T-helper 17 cell (primary cell): ENCODE measurements at places on chromosomes 7 and 10.
A peak's percentile ranks its signal among the peaks of the same experiment; 100 is the strongest.

- H3K4me3 ChIP-seq = no peak overlapping the region
- H3K4me1 ChIP-seq = no peaks in the 10 kb centered on the region
- peaks cover 5% of the 10 kb centered on the region for H3K36me3 ChIP-seq
Observed at GRCh38 chr7:156979711-156980110, 30.2 kb downstream of the NOM1 start.

- no peak overlapping the region for H3K4me3 ChIP-seq
- no peak for DNase-seq
- H3K27ac ChIP-seq = no peak overlapping the region
- no peaks in the 10 kb centered on the region for H3K36me3 ChIP-seq
- H3K27me3 ChIP-seq = no peaks in the 10 kb centered on the region
Observed at GRCh38 chr7:40393660-40394059, 258.9 kb downstream of the SUGCT start.

GRCh38 chr10:76255241-76255640 lies 823.8 kb downstream of the LRMDA start:
- no peaks in the 10 kb centered on the region for H3K4me1 ChIP-seq
- no peaks in the 10 kb centered on the region for H3K36me3 ChIP-seq
- H3K27me3 ChIP-seq = no peaks in the 10 kb centered on the region
- H3K4me3 ChIP-seq = no peak overlapping the region
- no peak overlapping the region for H3K27ac ChIP-seq
- no peak for DNase-seq

DNA sequence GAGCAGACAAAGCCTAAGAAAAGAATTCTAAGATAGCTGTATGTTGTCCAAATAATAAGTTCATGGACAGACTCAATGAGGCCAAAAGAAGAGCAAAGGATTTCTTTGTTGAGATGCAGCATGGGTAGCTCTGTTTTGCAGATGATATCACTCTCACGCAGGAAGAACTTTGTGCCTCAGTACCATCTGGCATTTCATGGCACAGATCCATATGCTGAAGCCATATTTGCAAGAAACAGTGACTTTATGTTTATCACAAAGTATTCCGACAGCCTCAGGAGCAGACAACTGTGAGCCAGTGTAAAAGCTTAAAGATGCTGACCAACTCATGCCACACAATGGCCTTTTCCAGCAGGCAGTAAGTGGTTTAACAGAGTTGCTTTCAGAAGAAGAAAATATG lies 45.5 kb upstream of the RNF148 start:
- H3K27me3 ChIP-seq = no peaks in the 10 kb centered on the region
- DNase-seq = no peak
- H3K4me3 ChIP-seq = no peak overlapping the region
- H3K4me1 ChIP-seq = no peaks in the 10 kb centered on the region
- H3K36me3 ChIP-seq = no peaks in the 10 kb centered on the region

DNA sequence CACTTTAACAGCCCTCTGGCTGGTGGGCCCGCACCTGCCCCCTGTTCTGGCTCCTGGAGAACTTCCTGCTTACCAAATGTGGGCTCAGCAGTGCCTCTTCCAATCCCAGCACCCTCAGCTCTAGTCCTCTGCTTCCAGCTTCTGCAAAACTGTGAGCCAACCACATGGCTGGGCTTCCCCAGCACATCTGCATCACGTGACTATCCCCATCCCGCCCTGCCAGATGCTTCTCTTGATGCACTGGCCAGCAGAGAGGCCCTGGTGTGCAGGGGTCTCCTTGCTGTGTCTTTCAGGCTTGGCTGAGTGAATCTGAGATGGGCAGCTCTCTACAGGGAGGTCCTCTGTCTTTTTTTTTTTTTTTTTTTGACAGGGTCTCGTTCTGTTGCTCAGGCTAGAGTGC lies 43.8 kb upstream of the DMBT1 start:
- peak overlapping the region; percentile 76 for H3K27ac ChIP-seq
- H3K4me1 ChIP-seq = peaks cover 33% of the 10 kb centered on the region
- no peak for DNase-seq
- no peaks in the 10 kb centered on the region for H3K36me3 ChIP-seq

GRCh38 chr10:118835682-118836326 lies 81.0 kb upstream of the CACUL1 start:
- DNase-seq = no peak
- peaks cover 2% of the 10 kb centered on the region for H3K36me3 ChIP-seq
- H3K4me3 ChIP-seq = no peak overlapping the region
- H3K27me3 ChIP-seq = no peaks in the 10 kb centered on the region
- H3K4me1 ChIP-seq = peaks cover 6% of the 10 kb centered on the region

GRCh38 chr10:88154596-88155250 lies 291.3 kb downstream of the PTEN start:
- H3K4me1 ChIP-seq = peaks cover 6% of the 10 kb centered on the region
- H3K27ac ChIP-seq = no peak overlapping the region
- H3K36me3 ChIP-seq = peaks cover 3% of the 10 kb centered on the region
- DNase-seq = no peak
- no peak overlapping the region for H3K4me3 ChIP-seq

DNA sequence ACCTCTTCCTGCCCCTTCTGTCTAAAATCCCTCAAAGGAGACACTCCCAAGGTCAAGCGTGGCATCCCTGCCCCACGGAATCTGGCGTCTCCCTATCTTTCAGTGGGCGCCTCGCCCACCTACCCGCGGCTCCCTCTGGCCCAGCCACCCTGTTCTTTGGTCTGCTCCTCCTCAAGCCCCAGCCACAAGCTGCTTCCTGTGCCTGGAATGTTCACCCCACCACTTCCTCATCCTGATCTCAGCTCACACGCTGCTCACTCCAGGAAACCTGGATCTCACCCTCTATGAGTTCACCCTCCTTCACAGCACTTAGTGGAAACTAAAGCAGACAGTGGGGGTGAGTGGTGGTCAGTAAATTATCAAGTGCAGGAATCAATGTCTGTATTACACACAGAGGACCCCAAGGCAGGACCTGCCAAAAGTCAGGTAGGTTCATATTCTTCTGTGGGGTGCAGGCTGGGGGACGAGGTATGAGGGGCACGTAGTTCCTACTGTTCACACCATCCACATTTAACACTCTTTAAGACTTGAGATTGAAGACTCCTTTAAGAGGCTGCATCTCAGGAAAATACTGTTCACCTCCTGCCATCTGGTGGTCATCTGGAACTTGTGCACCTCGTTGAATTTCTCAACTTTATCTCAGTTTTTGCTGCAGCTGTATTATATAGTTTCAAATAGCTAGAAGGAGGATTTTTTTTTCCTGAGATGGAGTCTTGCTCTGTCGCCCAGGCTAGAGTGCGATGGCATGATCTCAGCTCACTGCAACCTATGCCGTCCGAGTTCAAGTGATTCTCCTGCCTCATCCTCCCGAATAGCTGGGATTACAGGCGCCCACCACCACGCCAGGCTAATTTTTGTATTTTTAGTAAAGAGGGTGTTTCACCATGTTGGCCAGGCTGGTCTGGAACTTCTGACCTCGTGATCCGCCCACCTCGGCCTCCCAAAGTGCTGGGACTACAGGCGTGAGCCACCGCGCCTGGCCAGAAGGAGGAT lies 166.6 kb downstream of the ARHGAP21 start:
- H3K4me3 ChIP-seq = no peak overlapping the region
- peaks cover 4% of the 10 kb centered on the region for H3K4me1 ChIP-seq
- no peaks in the 10 kb centered on the region for H3K36me3 ChIP-seq
- H3K27ac ChIP-seq = no peak overlapping the region
- H3K27me3 ChIP-seq = peaks cover 20% of the 10 kb centered on the region
- no peak for DNase-seq

GRCh38 chr10:91887272-91888076 lies 21.8 kb downstream of the FGFBP3 start:
- no peak overlapping the region for H3K27ac ChIP-seq
- H3K4me1 ChIP-seq = peaks cover 10% of the 10 kb centered on the region
- no peak for DNase-seq
- peak overlapping the region; percentile 92 for H3K4me3 ChIP-seq

- no peaks in the 10 kb centered on the region for H3K27me3 ChIP-seq
- H3K4me3 ChIP-seq = peak overlapping the region; percentile 96
- H3K36me3 ChIP-seq = no peaks in the 10 kb centered on the region
Observed at GRCh38 chr10:101838416-101838970, 5.1 kb downstream of the KCNIP2 start.
